ENCODE measurements at places on chromosomes 1 and 21.

- DNase-seq: no peak
Observed at GRCh38 chr1:89908672-89909436, 86.1 kb upstream of the ZNF326 start.

DNA sequence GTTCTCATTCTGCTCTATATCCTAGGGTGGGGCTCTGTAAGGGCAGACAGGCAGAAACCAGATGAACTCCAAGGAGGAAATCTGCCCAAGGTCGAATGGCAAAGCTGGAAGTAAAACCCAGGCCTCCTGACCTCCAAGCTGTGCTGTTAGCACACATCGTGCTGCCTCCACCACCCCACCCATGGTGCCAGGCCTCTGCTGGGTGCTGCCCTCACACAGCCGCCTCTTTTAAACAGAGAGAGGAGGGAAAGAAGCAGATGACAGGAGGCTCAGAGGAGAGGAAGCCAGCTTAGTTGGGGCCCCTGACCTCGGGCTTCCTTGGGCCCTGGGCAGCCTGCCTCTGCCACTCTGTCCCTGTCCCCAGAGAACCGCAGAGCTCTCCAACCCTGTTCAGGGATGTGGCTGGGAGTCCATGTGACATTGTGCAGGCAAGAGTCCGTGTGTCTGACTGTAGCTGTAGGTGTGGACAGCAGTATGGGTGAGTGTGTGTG, 1.1 kb downstream of the SYNC start:
- DNase-seq: peak; percentile 26

DNA sequence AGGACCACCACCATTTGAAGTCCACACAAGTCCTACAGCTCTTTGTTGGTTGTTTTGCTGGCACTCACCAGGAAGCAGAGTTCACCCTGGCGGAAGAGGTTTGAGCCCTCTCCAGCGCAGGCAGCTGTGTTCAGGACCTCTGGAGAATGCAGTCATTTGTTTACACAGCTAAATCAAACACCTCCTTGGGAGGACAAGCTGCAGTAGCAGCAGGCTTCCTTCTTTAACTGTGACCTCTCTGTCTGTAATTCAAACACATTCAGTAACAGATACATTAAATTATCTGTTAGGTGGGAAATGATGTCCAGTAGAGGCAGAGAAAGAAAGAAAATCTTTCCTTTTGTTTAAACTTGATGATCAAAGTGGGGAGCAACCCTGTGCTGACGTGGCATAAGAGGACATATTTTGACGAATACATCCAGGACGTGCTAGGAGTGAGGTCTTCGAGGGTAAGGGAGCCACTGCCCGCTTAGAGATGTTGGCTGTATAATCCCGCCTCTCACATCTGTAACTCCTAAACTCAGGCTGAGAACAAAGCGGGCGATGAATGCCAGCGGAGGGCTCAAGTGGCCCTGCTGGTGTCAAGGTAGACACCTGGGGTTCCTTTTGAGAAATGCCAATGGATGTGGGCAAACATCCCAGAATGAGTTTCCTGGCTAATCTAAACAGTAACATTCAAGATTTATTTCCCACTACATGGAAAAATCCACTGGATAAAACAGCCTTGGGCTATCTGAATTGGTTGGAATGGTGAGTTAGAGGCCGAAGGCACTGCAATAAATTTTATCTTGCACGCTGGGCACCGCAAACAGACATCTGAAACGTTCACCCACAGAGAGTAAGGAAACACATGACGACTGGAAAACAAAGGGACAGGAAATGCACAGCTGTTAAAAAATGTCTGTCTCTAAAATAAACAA, 51.7 kb downstream of the ABCA4 start:
- DNase-seq: peak; percentile 64

- DNase-seq: no peak
Observed at GRCh38 chr1:68270951-68271350, 38.6 kb upstream of the WLS start.

- DNase-seq: no peak
Observed at GRCh38 chr1:47180603-47181094, 9.2 kb downstream of the PDZK1IP1 start.
